Stimulated activated CD4-positive, alpha-beta T cell treated with anti-CD3 and anti-CD28 coated beads, Interleukin-4, amount 100 ng/mL, for 1 hour (primary cell): ENCODE measurements at places on chromosomes 16 and 17.

GRCh38 chr16:72819345-72819744 is 228.6 kb downstream of the ZFHX3 start:
- no peak for DNase-seq

DNA sequence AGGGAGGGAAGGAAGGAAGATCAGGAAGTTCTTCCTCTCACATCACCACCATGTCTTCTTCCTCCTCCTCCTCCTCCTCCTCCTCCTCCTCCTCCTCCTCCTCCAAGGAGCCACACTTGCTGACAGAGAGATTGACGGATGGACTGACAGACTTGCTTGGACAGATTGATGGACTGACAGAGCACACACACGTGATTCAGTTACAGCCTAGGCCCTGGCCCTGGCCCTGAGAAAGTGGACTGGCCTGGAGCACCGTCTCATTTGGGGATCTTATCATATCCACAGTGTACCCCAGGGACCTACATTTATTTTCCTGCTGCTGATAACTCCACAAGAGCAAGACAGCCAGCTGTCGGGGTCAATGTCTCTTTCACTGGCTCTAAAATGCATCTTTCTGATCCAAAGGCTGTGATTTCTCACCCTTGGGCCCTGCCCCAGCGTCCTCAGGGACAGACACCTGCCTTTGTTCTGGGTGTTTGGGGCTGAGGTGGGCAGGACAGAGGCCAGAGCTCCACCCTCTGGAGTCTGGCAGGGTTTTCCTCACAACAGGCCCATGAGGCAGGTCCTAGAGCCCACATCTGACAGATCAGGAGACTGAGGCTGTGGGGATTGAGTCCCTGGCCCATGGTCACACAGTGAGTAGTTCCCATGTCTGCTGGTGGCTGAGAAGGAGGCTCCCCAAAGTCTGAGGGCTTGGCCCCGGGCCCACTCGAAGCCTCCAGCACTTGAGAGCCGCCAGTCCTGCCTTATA is 2.3 kb upstream of the P2RX1 start:
- DNase-seq = no peak

DNA sequence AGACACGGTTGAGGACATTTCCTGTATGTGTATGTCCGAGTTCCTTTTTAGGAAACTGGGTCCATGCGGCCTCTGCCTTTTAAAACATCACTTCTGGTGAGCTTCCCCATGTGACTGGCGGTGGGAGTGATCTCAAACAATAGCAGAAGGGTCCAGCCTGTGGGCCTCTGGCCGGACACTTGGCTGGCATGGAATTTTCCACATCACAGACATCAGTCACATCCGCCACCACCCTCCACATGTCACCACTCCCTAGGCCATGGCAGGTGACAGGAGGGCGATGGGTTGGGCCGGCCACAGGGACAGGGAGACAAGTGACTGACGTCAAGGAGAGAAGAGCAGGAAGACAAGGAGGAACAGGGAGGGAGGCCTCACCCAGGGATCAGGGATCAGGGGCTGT is 83.7 kb downstream of the DNAH17 start:
- no peak for DNase-seq

DNA sequence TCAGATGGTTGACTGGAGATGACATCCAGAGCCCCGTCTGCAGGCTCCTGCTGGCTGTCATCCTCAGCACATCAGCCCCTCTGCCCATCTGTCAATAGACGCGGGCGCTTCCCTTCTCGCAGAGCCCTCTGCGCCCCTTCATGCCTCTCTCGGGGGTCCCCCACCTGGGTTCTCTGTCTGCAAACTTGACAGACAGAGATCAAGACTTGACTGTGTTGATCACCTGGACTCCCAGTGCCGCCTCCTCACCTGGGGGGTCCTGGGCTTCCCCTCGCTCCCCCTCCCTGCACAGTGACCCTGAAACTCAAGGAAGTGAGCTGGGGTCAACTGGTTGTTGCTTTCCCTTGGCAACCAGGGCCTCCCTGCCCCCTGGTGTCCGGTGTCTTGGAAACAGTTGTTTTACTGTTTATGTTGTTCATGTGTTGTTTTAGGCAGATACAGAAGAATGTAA is 31.9 kb downstream of the RNF213 start:
- no peak for DNase-seq

DNA sequence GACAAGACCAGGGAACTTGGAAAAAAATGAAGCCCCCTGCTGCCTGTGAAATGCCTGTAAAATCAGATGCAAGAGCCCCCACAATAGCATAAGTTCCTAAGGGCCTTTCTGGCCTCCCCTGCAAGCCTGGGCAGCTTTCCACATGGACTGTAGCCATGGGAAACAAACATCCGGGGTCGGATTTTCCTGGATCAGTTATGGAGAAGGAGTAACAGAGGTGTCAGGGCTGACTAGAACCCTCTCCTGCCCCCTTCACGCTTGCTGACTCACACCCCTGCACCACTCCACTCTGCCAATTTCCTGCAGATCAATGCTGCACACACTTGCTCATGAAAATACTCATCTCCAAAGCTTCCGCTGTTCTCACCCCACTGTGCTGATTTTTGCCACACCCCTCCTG is 258.6 kb downstream of the CBLN1 start:
- DNase-seq = no peak

- no peak for DNase-seq
Measured at GRCh38 chr16:86897486-86897885, 319.1 kb downstream of the FOXL1 start.

GRCh38 chr17:80096561-80097021 is 4.8 kb upstream of the GAA start:
- no peak for DNase-seq

DNA sequence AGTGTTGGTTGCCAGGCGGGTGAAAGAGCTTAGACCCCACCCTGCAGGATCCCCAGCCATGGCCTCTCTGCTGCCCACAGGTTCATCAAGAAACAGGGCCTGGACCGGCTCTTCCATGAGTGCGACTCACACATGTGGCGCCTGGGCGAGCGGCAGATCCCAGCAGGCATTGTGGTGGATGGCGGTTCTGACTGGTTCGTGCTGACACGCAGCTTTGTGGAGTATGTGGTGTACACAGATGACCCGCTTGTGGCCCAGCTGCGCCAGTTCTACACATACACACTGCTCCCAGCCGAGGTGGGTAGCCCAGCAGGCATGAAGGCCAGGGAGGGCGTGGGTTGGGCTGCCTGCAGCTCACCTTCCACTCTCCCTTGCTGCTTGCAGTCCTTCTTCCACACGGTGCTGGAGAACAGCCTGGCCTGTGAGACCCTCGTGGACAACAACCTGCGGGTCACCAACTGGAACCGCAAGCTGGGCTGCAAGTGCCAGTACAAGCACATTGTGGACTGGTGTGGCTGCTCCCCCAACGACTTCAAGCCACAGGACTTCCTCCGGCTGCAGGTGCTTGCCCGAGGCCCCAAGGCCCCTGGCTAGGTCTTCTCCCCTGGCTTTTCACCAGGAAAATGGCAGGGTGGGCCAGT is 9.9 kb downstream of the XYLT2 start:
- no peak for DNase-seq

DNA sequence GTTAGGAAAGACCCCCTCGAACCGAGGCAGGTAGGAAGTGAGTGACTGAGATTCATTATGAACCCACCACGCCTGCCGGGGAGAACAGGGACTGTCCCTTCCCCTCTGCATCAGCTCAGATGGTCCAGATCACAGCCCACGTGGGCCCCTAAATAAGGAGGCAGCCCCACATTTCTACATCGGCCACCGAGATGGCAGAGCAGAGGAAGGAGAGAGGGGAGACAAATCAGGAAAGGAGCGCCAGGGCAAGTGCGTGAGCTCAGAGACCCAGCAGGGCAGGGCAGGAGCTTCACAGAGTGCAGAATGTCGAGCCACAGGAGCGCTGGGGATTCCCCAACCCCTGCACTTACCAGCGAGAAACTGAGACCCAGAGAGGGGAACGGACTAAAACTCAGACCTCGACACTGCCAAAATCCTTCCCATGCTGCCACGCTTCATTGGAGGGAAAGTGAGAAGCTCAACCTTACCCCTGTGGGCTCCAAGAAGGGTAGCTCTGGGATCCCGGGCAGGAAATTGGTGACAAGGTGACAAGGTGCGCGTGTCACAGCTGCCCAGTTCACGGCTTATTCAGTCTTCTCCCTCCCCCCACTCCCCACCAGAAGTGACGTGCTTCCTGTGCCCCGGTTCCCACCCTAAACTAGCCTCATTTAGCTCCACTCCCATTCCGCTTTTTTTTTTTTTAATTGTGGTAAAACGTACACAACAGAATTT is at the start of gene ICAM2:
ICAM2 (minus strand) TSS at position 578 of the 711 bp plus-strand sequence. CDS start 13,942 bp downstream, outside the sequence.
- DNase-seq = peak; percentile 76

DNA sequence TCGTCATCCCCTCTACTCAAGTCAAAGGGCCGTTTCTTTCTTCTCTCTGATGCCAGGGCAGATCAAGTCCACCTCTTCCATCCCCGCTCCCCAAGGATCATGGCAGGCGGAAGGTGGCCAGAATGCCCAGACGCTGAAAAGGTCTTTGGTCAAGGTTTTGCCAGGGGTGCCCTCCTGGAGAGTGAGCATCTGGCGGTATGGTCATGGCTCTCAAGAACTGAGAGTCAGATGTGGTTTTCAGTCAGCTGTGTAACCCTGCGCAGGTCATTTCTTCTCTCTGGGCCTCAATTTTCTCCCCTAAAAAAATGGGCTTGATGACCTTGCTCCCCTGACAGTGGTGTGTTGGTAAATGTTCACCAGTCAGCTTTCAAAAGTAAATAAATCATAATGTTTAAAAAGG is 12.4 kb downstream of the FOXN1 start:
- DNase-seq = no peak

GRCh38 chr17:49862781-49863331 is 15.0 kb upstream of the TAC4 start:
- no peak for DNase-seq

GRCh38 chr16:25925421-25925820 is 233.7 kb downstream of the HS3ST4 start:
- no peak for DNase-seq

DNA sequence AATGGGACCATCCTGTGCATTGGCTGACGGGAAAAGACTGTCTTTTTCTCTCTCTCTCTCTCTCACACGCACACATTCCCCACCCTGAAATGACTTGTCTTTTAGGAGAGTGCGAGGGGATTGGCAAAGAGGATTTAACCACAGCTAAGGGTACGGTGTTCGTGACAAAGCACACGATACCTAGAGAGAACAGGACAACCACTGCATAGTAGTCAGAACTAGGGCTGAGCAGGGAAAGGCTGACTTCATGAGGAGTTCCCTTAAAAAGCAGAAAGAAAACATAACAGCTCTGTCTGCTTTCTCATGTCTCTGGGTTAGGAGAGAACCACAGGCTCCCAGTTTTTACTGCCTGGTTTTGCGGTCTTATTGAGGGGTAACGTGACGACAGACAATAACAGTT is 742.8 kb upstream of the SOX9 start:
- no peak for DNase-seq

GRCh38 chr17:21036361-21036881 is 6.4 kb downstream of the USP22 start:
- no peak for DNase-seq

DNA sequence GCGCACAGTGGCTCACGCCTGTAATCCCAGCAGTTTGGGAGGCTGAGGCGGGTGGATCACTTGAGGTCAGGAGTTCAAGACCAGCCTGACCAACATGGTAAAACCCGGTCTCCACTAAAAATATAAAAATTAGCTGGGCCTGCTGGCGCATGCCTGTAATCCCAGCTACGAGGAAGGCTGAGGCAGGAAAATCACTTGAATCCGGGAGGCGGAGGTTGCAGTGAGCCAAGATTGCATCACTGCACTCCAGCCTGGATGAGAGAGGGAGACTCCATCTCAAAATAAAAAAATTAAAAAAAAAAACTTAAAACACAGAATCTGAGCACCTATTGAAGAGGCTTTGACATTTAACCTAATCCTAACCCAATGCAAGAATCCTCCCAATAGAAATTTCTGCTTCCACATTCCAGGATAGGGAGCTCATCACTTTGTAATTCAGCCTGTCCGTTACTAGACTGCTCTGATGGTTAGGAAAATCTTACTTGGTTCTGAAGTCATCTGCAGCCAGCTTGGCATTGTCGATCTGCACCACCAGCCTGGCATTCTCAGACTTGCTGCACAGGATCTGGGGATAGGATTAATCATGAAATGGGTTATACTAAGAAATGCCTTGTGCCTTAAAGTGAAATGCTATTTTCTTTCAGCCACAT is 2.1 kb downstream of the KRT33B start:
- DNase-seq = no peak

GRCh38 chr16:6918646-6919045 is 414.0 kb upstream of the RBFOX1 start:
- DNase-seq = no peak

DNA sequence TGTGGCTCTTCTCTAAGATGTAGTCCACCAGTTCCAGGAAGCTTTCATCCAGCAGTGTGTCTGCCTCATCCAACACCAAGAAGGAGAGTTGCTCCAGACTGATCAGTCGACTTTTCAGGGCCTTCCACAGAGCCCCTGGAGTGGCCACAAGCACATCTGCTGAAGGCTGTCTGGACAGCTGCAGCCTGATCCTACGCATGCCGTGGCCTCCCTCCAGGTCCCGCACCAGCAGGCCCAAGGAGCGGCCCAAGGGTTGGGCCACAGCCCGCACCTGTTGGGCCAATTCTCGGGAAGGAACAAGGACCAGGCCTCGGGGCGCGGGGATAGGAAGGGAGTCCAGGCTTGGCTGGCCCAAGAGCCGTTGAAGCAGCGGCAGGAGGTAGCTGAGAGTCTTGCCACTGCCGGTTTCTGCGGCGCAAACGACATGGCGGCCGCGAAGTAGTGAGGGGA is 729 bp downstream of the DDX28 start:
- peak; percentile 8 for DNase-seq

DNA sequence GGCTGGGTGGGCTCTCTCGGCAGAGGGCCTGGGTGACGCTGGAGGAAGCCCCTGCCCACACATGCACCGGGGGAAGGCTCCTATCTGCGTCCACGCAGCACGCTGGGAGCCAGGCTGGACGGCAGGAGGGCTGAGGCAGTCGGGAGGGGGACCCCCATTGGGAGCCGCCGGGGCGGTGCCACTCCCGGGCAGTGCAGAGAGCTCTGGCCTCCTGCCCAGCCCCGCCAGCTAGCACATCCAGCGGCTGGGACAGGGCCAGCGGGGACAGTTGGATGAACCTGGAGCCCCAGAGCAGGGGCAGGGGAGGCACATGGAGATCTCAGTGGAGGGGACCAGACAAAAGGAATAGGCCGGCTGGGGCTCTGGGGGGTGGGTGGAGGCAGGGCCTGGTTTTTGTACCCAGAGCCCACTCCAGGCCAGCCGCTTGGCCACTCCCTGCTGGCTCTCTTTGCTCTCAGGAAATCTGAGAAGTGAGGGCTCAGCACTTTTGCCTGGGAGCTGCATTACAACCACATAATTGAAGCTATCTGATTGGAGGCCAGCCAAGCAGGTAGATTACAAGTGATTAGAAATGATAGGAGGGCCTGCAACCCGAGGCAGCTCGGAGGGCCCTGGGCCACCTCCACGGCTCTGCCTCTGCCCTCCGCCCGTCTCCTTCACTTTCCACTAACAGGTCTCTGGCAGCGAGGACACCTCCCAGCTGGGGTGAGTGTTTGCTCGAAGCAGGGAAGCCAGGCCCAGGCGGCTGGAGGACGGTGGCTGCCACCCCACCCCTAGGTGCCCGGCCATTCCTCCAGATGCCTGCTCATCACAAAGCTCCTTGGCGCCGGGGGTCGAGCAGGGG is 40.1 kb downstream of the ENGASE start:
- no peak for DNase-seq
